ENCODE measurements at places on chromosomes 13 and 19. TPM values are rescaled to one million over a fixed set of nuclear protein-coding genes. Genes with fewer than 3 reads are reported as not detected.

Gene GSK3A
- 45.8 TPM for total RNA-seq

Gene SHISA2
- 0.18 TPM for total RNA-seq

Gene ONECUT3
- total RNA-seq, result 0.03 TPM

Gene C1QTNF9
- total RNA-seq, result 0.23 TPM

Gene ZNF442
- 3.8 TPM for total RNA-seq

Gene S1PR5
- 8.0 TPM for total RNA-seq

Gene SMIM24
- 1.3 TPM for total RNA-seq

DNA sequence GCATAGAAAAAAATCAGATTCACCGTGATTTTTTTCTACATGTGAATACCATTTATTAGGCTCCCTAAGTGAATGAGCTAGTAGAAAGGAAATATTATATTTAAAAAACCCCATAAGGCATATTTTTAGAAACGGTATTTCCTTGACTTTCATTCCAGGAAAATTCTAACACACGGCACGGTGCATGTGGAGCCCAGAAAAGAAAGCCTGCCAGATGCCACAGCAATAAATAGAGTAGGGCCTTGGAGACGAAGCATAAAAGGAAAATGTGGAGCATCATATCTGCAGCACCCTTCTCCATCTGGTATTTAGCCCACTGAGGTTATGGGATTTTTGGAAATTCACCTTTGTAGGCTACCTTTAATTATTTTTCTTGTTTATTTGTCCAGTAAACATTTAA, 314.4 kb downstream of the ENOX1 start:
- DNase-seq, result no peak

- no peak for DNase-seq
These were observed 41.7 kb upstream of the EEF1AKMT1 start for GRCh38 chr13:20815464-20815863.

DNA sequence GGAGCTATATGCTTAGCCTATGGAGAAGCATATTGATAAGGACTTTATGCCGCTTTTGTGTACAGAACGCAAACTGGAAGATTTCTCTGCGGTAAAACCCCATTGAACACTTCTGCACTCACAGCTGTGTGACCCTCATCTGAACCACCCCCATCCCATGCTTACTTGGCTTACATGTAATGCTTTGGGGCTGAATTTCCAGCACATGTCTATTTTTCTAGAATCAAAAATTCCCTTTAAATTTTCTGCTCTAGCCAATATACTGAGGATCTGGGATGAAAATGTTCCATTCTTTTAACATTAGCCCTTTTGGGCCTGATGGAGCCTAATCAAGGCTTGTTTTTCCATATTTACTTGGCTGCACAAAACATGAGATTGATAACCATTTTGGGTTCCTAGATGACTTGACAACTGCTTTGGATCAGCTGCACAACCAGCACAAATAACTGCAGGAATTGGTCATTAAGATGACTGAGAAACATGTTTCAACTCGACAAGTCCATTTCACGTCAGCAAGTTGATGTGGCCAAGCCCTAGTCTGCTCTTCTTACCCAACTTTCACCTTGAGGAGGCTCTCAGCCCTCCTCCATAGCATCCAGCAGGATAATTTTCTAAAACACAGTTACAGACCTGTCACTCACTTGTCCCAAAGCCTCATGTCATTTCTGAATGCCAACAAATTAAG, 52.4 kb downstream of the TNFSF11 start:
- DNase-seq, result no peak

GRCh38 chr19:34493038-34493648, 11.6 kb downstream of the WTIP start:
- no peak for DNase-seq

DNA sequence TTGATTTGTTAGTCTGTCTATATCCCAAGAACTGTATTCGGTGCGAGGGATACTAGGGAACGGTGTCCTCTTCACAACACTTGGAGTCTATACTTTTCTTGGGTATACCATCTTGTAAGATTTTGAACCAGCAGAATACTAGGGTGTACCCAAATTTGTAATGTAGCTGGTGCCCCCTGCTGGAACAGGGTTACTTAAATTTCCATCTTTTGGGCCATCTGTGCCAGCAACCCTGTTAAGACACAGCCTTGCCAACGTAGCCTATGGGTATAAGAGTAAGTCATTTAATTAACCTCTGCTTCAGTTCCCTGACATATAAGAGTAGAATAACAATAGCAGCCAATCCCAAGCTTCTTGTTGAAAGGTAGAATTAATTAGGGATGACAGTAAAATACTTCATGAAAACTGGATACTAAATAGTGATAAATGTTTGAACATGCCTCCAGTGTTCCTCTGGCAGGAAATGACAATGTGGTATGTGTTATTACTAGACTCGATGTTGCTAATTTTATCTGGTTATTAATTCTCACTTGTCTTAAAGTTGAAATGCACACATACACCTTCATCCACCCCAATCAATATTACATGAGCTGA, 607.6 kb downstream of the FGF9 start:
- DNase-seq, result peak; percentile 64

DNA sequence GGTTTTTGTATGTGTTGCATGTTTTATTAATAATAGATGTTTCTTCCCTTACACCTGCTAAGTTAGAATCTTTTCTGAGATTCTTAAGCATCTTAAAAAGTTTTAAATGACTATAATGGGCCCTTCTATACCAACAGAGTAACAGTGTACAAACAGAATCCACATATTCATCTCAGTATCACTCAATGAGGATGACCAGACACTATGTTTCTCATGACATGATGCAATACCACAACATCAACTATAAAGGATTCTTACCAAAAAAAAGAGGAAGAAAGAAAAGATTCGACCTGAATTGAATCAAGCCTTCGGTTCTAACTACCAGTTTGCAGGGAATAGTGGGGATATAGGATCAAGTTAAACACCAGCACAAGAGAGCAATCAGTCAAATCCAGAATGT, 56.5 kb downstream of the INTS6 start:
- no peak for DNase-seq

DNA sequence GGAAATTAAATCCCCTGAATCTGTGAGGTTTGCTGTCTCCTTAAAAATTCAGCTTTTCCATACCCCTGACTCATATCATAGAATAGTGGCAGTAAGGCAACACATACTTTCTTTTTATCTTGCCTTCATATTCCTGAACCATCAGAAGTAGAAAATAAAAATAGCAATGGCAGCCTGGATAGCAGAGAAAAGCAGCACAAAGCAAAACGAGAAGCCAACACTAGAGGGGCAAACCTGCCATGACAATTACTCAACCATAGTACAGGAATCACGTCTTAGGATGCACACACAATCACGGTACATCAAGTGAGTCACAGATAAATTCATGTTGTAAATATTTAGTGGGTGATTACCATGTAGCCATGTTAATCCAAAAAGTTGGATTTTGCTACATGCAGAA, 343.0 kb downstream of the ITGBL1 start:
- DNase-seq, result no peak

DNA sequence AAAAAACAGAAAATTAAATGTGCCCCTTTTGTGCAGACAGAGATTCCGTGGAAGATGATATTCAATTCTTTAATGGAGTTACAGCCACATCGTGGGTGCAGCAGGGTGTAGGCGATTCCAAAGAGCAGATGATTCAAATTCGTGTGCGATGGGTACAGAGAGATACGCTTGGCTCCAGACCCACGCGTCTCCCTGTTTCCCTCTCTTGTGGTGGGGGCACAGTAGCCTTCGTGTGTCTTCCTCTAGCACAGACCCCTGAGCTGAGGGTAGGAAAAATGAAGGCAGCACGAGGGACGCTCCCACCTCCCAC, 4.8 kb downstream of the TSPAN16 start:
- DNase-seq, result no peak

GRCh38 chr13:47853236-47853635, 147.8 kb downstream of the SUCLA2 start:
- no peak for DNase-seq

GRCh38 chr13:74990992-74991391, 491.0 kb downstream of the TBC1D4 start:
- DNase-seq, result no peak

DNA sequence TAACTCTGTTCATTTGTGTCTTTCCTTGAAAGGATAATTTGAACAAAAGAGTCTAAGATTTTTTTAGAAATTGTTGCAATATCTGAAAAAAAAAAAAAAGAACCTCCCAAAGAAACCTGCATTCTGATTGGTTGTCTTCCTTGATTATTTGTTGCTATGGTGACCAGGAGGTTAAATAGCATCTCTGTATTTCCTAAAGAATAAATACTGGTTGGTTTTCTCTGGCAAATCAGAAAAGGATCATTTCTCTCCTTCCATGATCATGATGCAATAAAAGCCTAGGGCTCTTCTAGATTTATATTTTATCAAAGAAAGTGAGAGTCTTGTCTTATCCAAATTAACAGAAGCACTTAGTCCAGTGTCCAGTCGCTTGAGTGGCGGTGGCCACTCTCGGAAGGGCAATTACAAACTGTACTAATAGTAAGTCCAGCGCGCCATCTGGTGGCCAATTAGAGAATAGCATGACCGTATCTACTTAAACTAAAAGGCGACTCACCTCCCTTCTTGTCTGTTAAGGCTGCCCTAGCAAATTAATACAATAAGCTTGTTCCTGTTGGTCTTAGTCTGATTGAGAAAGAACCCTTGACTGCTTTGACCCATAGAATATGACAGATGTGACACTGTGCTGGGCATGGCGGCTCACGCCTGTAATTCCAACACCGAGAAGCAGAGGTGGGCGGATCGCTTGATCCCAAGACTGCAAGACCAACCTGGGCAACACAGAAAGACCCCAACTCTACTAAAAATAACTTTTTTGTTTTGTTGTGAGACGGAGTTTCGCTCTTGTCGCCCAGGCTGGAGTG, 47.0 kb upstream of the PNMA8B start:
- DNase-seq, result peak; percentile 75

GRCh38 chr19:16067205-16067938, 8.9 kb upstream of the TPM4 start:
- DNase-seq, result no peak

GRCh38 chr19:51460164-51460992, 2.1 kb upstream of the SIGLEC8 start:
- no peak for DNase-seq

- peak; percentile 50 for DNase-seq
These were observed 3.8 kb downstream of the PDE4A start for GRCh38 chr19:10424011-10424637.

DNA sequence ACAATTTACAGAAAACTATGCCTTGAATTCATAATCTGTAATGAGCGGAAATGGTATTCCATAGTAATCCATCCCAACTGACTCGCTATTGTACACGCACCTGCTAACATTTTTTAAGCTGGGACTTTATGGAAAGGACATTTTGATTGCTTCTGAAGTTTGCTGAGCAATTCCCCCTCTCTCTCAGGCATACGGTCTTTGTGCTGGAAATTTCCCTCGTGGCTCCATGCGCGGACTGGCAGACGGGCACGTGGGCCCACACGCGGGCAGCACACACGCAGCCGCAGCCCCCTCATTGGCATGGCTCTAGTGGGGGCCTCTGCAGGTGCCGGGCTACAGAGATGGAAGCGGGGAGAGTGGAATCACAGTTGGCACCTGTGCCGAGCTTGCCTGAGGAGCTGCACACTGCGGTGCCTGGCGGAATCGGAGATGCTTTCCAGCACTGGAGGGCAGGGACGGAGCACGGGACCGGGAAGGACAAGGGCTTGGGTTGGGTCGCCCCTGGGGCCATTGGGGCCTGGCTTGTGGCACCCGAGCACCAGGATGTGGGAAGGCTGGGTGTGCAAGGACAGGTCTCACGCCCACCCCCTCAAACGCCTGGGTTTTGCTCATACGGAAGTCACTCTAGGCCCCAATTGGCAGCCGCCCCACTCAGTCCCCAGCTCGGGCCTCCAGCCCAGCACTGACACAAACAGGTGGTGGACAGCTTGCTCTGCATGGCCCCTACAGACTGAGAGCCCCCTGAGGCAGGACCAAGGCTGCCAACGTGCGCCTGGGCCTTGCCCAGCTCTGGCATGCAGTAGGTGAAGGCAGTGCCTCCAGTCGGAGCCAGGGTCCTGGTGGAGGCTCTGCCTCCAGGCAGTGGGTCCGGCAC, 30.2 kb upstream of the CCNE1 start:
- DNase-seq, result no peak

DNA sequence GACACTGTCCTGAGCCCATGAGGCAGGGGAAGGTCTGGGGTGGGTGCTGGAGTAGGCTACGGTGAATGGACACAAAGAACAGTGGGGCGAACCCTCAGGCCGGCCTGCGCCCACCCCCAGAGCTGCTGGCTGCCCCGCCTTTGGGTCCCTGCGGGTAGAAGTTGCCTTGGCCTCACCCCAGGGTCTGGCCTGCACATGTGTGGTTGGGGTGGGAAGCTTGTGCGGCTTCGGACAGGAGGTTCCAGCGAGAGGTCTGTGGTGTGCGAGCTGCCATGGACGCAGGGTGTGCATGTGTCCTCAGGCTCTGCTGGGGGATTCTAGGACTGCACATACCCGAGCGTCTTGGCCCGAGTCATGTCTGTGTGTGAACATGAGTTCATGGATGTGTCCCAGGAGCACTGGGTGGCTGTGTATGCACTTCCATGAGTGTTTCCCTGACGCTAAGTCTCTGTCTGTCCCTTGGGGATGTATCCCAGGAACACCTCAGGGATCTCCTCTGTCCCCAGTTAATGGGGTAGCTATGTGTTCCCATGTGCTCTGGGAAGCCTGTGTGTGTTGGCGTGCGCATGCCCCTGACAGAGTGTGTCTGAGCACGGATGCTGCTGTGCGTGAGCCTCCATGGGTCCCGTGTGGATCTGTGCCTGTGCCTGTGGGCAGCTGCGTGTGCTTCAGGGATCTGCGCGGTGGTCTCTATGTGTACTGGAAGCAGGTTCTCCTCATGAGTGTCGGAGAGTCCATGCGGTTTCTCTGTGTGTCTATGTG, 20.8 kb upstream of the POU2F2 start:
- DNase-seq, result no peak

GRCh38 chr13:32746474-32746873, 160.2 kb downstream of the PDS5B start:
- no peak for DNase-seq

GRCh38 chr19:40035996-40036395, 20.0 kb downstream of the ZNF780B start:
- DNase-seq, result no peak

GRCh38 chr19:46449228-46449627, 20.5 kb upstream of the PNMA8C start:
- DNase-seq, result no peak

Data from T-cell (primary cell).